BJ (cell line): ENCODE measurements at places on chromosomes 7 and 10.

- no peak for DNase-seq
These were observed 61.9 kb downstream of the SGMS1 start for GRCh38 chr10:50561816-50562215.

DNA sequence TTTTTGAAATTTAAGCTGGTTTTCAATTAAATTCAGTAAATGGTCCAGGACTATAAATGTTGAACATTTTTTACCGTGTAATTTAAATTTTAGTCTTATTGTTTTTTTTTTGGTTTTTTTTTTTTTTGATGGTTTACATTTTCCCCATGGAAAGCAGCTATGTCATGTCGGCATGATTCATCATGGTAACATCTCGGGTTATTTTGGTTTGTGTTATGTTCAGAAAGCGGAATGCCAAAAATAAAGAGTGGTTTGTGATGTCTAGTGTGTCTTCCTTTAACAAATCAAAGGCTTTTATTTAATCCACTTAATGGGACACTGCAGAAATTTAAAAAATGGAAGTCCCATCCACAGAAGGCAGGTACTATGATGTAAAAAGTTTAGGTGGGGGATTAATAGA, 58.5 kb downstream of the TRUB1 start:
- DNase-seq, result no peak

- peak; percentile 64 for DNase-seq
These were observed 26.8 kb downstream of the CFAP69 start for GRCh38 chr7:90271753-90272152.

DNA sequence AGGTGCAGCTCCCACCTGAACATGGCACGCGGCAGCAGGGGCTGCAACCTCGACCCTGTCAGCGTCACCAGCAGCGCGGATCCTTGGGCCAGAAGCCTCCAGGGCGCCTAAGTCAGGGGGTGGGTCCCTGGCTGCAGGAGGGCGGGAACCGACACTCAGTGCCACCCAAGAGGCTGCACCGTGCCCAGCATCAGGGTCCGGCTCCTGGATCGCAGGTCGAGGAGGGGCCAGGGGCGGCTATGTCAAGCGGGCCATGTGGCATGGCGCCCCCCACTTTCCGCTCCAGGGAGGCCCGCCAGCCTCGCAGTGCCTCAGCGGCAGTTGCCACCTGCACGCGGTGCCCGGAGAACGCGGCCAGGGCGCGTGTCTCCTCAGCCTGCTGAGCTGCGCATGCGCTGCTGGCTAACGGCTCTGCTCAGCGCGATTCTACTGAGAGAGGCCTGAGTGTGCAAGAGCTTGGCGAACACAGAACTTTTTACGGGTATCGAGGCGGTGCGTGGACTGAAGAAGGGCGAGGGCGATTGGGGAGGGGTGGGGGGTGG, at the start of gene ANKRD30A:
ANKRD30A (plus strand) TSS at position 408 of the 542 bp plus-strand sequence. CDS start 190 bp downstream, outside the sequence.
- DNase-seq, result no peak

DNA sequence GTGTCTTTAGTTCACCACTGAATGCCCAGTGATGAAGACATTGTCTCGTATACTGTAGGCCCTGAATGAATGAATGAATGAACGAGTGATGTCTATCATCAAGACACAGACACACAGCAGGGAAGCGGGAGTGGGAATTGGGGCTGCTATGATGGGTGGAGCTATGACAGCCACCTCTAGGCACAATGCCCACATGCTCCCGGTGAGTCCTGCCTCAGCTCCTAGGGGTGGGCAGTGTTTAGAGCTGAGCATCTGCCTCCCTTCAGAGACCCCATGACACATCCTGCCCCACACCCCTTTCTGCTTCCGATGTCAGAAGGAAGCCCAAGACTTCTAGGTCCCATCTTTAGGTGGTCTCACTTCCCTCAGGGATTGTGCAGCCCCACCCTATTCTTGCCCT, 714.1 kb downstream of the PARD3 start:
- DNase-seq, result no peak

GRCh38 chr7:159218170-159218569, 73.5 kb upstream of the VIPR2 start:
- DNase-seq, result no peak
